Lower leg skin (tissue), 4 donors: ENCODE measurements at places on chromosomes 5 and 9.

- no peak for DNase-seq
Measured at GRCh38 chr5:113505181-113505580, 8.3 kb upstream of the YTHDC2 start.

- DNase-seq, result no peak
Measured at GRCh38 chr9:13567833-13568232, 288.3 kb upstream of the MPDZ start.

- DNase-seq, result no peak
Measured at GRCh38 chr9:78612091-78612490, 315.2 kb downstream of the PSAT1 start.

DNA sequence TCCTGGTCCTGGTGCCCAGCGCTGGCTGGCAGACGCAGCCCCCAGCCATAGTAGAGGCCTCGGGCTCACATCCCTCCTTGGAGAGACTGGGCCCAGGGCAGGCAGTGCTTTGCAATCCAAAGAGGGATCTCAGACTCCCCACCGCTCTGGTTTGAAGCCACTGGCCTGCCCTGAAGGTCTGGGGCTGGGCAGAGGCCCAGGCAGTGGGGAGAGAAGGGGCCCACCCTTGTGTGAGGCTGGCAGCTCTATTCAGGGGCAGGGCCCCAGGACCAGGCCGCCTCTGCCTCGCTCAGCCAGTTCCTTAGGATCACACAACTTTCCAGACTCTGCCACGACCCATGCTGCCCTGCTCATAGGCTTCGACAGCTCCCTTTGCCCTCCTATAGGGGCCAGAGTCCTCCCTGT, 10.7 kb upstream of the SEC16A start:
- DNase-seq, result no peak

GRCh38 chr5:113719549-113719948, 206.1 kb downstream of the YTHDC2 start:
- no peak for DNase-seq

GRCh38 chr5:179978792-179979191, 71.1 kb upstream of the TBC1D9B start:
- no peak for DNase-seq

GRCh38 chr5:101253096-101253495, 350.0 kb upstream of the ST8SIA4 start:
- DNase-seq, result no peak

DNA sequence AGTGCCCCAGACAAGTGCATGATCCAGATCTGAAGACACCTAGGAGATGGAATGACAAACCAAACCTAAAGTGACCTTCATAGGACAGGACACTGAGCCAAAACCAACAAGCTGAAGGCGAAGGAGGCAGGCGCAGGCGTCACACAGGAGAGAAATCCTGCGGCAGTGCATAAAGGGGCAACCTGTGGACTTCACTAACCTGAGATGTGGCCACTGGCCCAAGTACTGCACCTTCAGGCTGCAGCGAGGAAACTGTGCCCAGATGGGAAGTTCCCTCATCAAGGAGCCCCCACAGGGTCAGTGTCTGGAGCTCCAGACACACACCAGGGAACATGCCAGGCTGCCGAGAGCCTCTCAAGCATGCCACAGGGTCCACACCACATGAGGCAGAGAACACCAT, 3.7 kb downstream of the IPPK start:
- no peak for DNase-seq

DNA sequence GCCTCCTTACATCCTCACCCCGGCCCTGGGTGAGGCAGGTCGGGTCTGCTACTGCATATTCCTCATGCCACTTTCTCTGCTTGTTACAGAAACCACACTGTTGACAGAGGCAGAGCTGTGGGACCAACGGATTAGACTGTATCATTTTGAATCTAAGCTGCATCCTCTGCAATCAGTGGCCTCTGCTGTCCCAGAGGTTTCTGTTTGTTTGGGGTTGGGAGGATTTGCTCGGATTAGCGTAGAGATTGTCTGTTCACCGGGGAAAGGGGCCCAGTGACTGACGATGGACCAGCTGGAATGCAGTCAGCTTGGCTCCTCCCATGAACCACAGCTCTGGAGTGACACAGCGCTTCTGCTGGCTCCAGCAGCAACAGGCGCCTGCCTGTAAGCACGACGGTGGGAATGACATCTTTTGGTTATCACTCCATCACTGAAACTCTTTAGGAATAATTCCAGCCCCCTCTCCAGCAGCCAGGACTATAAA, 37.3 kb upstream of the ADRA1B start:
- DNase-seq, result peak; percentile 51

GRCh38 chr9:129052592-129052991, 16.2 kb downstream of the MIGA2 start:
- DNase-seq, result peak; percentile 91

DNA sequence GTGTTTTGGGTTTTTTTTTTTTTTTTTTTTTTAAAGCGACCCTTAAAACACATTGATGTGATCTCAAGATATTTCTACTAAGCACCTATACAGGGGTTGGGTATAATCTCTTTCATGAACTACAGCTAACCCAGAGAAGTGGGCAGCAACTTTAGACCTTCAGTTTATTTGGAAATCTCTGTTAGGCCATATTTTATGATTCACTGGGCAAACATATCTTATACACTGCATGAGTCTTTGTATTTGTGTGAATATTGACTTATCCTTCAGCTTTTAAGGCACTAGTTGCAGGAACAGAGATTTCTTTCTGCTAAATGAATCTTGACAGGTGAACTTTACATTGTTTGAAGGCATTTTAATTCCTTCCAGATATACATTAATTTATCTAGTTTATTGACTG, 194.4 kb downstream of the ARRDC3 start:
- DNase-seq, result no peak

- DNase-seq, result no peak
Measured at GRCh38 chr9:27280860-27281259, 16.1 kb downstream of the EQTN start.

DNA sequence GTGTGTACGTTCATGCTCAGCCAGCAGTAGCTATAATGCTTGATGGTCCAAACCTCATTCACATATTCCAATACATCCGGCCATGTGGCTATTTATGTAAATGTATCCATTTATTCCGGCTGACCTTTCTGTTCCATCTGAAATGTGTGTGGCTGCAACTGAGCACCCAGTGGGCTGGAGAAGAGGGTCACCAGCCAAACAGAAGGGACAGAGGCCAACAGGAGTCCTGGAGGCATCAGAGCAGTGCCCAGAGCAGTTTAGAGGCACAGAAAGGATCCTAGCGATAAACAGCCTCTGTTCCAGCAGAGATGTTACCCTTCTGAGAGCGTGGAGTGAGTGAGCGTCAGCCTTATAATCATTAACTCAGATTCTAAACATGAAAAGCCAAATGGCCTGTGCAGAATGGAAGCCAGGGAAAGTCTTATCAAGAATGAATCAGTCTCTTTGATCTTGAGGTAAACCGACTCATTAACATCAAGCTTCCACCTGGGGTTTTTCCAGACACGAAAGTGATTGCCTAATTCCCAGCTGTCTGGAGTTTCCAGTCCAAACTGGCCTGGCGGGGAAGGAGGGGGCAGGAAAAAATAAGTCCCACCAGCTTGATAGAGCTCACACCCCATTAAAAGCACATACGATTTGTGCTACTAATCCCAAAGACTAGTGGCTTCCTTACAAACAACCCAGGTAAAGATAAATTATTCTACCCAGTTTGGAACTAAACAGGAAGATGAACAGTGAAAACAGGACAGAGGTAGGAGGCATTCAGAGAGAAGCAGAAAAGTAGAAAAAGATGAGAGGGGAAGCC, 55.7 kb downstream of the SUSD1 start:
- DNase-seq, result no peak

GRCh38 chr5:157106630-157107461, 2.0 kb downstream of the HAVCR2 start:
- DNase-seq, result peak; percentile 27

DNA sequence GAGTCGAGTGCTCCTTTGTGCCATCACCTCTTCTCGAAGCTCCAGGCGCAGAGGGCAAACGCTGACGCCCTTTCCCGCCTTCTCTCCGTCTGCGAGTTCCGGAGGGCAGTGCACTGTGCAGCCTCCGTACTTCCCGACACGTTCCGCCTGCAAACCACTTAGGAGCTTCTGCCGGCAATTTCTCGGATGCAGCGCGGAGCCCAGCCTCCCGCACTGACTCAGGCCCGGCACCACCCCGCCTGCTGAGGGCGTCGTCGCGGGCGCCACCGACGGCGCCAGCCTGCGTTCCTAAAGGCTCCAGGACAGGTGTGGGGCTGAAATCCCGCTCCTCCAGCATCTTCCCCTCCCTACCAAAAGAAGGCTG, 9.3 kb upstream of the TRIM36 start:
- no peak for DNase-seq

- DNase-seq, result no peak
Measured at GRCh38 chr5:35988529-35988928, 2.7 kb downstream of the UGT3A1 start.

DNA sequence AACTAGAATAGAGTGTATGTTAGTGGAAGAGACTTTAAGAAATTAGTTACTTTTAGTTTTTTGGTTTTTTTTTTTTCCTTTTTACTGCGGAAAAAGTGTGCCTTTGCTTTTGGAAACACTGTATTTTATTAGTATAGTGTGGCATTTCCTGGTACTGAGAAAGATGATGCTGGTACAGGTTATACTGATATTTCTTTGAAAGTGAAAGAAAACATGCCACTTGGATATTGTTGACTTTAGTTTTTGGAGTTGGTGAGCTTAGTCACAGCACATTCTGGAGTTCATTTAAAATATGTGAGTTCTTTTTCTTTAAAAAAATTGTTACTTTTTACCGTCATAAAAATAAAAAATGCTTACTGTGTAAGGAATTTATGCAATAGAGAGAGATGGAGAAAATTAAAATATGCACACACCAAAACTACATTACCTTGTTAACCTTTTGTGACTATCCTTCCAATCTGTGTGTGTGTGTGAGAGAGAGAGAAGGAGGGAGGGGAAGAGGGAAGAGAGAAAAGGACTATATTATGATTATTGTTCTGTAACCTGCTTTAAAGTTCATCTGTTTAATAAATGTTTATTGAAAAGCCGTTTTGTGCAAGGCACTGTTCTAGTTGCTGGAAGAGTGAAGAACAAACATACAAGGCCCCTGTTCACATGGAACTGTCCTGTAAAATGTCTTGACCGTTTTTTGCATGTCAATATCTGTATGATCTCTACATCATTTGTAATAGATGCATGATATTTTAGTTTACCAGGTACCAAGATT, 1.9 kb downstream of the UGCG start:
- no peak for DNase-seq

DNA sequence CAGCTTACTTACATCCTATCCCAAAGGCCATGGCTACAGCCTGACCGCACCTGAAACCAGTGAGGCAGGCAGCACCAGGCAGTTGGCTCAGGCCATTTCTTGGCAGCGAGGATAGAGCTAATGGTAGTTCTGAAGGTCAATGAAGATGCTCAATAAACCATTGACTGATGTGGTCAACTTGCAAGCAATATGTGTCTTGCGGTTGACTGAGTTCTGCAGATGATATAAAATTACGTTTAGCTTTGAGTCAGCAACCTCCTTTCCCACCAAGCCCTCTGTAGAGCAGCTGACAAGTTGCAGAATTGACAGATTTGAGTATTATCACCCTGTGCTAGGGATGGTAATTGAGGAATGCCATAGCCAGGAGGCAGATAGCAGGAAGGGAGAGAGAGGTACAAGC, 189.0 kb upstream of the PUM3 start:
- DNase-seq, result no peak

- DNase-seq, result no peak
Measured at GRCh38 chr5:1401536-1402138, 43.6 kb downstream of the SLC6A3 start.

DNA sequence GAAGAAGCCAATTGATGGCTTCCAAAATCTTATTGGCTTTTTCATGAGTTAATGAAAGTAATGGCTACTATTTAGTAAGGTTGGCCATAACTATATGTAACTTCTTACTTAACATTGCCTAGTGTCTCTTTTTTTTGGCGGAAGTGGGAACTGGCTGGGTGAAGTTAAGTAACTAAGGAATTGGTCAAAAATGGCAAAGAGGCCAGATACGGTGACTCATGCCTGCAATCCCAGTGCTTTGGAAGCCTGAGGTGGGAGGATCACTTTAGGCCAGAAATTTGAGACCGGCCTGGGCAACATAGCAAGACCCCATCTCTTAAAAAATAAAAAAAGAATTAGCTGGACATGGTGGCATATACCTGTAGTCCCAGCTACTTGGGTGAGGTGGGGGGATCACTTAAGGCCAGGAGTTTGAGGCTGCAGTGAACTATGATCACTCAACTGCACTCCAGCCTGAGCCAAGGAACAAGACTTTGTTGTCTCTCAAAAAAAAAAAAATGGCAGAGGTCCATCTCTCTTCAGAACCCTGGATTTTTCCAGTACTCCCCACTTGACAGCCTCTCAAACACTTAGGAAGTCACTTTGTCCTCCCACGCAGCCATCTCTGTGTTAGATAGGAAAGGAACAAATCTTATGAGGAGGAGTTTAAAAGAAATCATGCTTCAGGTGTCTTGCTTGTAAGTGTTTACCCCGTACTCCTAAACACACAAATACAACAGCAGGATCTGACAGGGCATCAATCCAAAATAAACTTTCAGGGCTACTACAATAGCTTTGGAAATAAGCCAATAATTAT, 75.7 kb downstream of the TEK start:
- DNase-seq, result no peak

DNA sequence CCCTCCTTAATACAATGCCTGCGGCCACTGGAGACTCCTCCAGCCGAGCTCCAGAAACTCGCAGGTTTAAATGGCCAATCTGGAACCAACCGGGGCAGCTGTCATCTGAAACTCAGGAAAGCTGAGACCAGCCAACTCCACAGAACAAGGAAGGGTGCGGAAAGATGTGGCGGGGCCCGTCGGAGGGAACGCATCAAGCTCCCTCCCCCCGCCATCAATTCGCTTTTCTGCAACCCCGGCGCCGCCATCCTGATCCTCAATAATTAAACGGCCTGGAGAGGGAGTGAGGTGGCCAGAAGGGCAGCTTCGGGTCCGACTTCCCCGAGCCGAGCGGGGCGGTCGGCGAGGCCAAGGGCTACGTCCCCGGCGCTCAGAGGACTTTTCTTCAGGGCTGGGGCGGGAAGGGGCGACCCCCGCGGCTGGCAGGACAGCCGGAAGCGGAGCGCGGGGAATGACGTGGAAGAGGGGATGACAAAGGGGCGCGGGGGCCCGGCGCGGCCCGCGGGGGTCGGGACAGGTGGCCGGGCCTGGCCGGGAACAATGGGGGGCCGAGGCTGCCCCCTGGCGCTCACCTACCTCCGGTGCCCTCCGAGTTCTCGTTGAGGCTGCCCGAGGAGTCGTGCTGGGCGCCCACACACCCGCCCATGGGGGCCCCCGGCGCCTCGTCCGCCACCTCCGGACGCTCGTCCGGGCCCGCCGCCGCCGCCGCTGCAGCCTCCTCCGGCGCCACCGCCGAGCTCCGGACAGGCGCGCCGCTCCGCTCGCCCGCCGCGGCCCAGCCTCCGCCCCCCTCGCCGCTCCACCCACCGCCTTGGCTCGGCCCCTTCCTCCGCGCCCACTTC, at the start of gene UBTD2:
TSS of gene UBTD2 (minus strand) at position 745 of the 842 bp plus-strand sequence. CDS start at position 646, 99 bp downstream.
- DNase-seq, result peak; percentile 96

DNA sequence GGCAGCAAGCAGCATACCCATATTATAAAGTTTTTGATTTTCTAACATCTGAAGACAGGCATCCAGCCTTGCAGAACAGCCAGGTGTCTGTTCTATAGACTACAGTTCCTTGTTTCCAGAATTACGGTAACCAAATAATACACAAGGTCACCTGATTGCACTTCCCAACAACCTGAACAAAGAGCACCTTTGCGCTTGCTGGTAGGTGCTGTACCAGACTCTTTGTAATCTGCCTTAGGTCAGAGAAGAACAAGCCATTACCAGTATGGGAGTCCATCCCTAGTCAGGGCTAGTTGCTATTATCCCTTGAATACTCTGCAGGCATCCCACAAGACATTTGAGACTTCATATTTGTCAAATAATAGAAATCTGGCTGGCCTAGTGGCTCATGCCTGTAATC, 256.2 kb downstream of the ARRDC3 start:
- DNase-seq, result no peak
